ENCODE measurements at places on chromosomes 7 and 10. TPM values are rescaled to one million over a fixed set of nuclear protein-coding genes. Genes with fewer than 3 reads are reported as not detected.

GSTO2 gene
- 86.5 TPM for total RNA-seq

COL17A1 gene
- not detected for total RNA-seq

SPDYE11 gene
- 0.54 TPM for total RNA-seq

VENTX gene
- not detected for total RNA-seq

ANKRD7 gene
- total RNA-seq, result 0.64 TPM

STAMBPL1 gene
- 39.8 TPM for total RNA-seq

SPDYE9 gene
- 0.54 TPM for total RNA-seq

LIPJ gene
- not detected for total RNA-seq

KCND2 gene
- total RNA-seq, result 0.03 TPM

CPN1 gene
- total RNA-seq, result not detected

SH2D4B gene
- total RNA-seq, result not detected

BBIP1 gene
- 95.8 TPM for total RNA-seq

PVRIG gene
- not detected for total RNA-seq

TFEC gene
- 0.06 TPM for total RNA-seq

OR2A12 gene
- total RNA-seq, result not detected
